CD14-positive monocyte (primary cell): ENCODE measurements at places on chromosomes 4 and X.

DNA sequence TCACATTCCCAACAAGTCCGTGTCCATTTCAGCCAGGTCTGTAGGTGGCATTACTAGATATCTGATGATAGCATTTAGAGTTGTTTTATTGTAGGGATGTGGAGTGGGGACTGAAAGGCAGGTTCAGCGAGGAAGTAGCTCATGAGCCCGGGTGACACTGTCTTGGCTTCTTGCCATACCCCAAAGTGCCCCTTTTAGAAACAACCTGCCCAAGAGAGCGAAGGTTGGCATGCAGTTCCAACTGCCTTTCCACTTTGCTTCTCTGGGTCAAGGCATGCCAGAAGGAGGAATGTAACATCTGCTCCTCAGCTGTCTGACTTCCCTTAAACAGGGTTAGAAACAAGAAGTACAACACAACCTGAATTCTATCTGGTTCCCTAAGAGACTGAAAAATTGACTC, 9.0 kb downstream of the GRIA3 start:
- no peak for DNase-seq

GRCh38 chrX:318068-318738, 393 bp downstream of the GTPBP6 start:
- DNase-seq = peak; percentile 99

- no peak for DNase-seq
Observed at GRCh38 chrX:119826399-119826959, 26.3 kb downstream of the UPF3B start.

GRCh38 chr4:2812612-2813354, 19.9 kb downstream of the SH3BP2 start:
- no peak for DNase-seq

GRCh38 chr4:127985989-127986388, 20.8 kb downstream of the ABHD18 start:
- no peak for DNase-seq
